CD4-positive, alpha-beta T cell treated with Interleukin-6 at 100 ng/mL for 8 hours (primary cell): ENCODE measurements at places on chromosomes 11 and 22.

- DNase-seq = no peak
Measured at GRCh38 chr22:37563153-37564081, 3.1 kb downstream of the CDC42EP1 start.

DNA sequence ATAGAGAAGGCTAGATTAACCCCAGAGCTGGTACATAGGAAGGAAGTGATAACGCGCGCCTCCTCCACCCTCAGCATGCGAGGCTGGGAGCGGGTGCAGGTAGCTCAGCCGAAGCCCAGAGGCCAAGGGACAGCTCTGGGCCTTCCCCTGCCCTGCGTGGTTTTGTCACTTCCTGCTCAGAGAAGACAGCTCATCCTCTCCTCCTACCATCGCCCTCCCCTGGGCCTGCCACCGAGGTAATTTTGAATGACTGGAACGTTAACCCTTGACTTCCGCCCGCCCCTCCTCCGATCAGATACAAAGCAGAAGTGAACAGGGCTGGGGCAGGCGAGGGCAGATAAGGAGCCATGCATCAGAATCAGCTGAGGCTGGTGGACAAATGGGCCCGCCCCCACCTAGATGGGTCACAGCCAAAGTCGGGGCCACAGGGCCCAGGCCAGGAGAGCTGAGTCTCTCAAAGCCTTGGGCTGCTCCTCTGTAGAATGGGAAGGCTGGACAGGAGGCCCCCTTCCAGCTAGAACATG is 1.6 kb downstream of the RAC2 start:
- peak; percentile 94 for DNase-seq

GRCh38 chr11:2750101-2750681 is 50.4 kb upstream of the KCNQ1OT1 start:
- DNase-seq = no peak

GRCh38 chr22:23773483-23774113 is 949 bp downstream of the MMP11 start:
- DNase-seq = no peak

DNA sequence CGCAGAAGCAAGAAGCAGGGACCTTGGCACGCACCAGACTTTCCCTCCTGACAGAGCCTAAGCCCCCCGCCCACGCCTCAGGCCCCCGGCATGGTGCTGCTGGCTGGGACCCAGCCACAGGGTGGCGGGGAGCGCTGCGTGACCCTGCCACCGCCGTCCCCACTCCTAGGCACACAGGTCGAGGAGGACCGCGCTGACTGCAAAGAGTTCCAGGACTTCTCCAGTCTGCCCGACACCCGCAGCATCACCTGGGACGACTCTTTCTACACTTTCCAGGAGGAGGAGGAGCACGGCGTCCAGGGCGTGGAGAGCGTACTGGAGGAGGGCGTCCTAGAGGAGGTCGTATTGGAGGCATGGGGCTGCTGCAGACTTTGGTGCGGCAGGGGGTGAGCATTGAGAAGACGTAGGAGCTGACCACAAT is 103.7 kb downstream of the TRIM51G start:
- DNase-seq = no peak

DNA sequence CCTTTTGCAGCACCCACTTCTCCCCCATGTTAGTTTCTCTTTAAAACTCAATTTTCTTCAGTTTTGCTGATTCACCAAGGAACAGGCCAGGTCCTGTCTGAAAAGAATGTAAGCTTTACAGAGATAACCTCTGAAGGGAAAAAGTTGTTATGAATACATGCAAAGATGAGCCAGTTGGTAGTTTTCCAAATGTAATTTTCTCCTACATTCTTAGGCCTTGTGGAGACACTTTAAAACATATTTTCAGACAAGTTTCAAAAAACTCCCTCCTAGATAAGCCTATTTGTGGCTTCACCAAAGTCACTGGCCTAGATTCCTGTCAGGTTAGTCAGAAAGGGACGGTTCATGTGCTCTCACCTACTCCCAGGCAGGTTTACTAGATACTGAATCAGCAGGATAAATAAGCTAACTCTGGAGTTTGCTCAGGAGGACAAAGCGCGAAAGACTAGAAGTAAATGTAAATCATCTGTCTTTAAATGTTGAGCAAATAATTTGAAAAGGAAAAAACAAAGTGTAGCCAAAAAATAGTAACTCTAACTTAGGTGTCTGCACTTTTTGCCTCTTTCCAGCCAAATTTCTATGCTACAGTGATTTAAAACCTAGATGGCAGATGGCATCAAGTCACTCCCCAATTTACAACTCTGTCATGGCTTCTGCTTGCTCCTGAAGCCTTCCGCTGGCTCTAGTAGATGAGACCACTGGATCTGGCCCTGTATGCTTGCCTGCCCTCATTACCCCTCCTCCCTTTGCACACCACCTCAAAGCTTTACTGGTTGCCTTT is 4.9 kb upstream of the ATP6V1E1 start:
- no peak for DNase-seq

DNA sequence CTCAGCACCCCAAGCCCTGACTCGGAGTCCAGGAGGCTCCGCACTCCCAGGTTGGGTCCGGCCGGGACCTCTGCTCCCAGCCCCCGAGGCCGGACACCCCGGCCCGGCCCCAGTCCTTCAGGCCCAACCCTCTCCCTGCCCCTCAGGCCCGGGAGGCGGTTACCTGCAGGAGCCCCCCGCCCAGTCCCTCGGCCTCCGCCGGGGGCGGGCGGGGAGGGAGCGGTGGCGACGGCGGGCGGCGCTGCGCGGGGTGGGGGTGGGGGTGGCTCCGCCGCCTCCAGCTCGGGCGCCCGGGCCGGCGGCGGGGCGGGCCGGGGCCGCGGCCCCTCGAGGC is 310 bp downstream of the TCF20 start:
- DNase-seq = no peak

DNA sequence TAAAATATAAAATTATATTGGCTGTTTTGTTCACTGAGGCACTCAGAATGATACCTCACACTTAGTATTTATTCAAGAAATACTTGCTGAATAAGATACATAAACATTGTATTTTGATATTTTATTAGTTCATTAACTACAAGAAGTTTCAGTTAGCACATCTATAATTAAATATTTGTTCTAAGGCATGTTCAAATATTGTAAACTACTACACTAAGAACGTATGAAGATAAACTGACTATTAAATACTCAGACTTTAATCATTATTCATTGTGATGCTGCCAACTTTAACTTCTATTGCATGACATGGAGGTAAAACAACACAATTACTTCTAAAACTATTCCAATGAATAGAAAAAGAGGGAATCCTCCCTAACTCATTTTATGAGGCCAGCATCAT is 129.5 kb downstream of the ATG16L2 start:
- no peak for DNase-seq

GRCh38 chr11:17750013-17750800 is 15.6 kb downstream of the KCNC1 start:
- no peak for DNase-seq

DNA sequence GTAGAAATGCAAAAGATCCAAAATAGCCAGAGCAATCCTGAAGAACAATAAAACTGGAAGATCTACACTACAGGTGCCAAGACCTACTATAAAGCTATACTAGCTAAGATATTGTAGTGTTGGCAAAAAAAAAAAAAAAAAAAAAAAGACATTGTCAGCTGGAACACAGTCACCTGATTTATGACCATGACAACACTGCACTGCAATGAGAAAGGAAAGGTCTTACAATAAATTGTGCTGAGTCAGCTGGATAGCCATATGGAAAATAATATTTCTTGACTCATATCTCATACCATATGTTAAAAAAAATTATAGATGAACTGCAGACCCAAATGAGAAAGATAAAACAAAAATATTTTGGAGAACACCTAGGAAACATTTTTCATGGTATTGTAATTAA is 3.1 kb upstream of the PANX3 start:
- DNase-seq = no peak

DNA sequence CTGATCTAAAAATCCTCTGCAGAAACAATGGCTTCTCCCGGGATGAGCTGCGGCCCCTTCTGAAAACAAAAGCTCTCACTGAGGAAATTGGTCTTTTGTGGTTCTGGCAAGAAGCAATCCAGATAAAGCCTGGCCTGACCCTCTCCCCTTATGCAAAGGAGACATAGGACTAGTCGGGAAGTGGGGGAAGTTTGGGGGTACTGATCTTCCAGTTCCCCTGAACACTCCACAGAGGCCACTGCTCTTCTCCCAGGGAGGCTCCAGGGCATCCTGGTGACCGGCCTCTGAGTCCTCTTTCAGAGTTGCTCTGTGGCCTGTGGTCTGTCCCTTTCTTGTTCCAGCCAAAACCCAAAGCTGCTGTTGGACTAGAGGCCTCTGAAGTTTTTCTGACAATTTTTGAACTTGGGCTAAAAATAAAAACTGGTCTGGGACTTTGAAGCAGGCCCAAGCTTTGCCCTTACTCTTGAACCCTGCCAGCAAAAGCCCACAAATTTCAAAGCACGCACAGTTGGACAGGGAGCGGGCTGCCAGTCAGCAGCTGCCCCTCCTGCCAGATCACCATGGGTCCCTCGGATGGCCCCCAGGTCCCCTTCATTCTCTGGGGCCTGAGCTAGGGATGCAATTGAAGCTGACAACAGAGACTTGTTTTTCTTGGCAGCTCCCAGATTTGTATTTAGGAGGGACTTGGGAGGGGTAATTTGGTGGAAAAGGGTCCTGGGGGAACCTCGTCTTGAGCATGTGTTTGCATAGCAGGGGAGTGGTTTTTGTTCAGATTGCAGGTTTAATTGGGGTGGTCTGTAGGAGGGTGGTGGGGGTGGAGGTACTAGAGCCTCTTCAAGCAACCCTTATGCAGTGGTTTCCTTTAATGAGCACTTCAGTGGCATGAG is 381.6 kb upstream of the CADM1 start:
- no peak for DNase-seq

GRCh38 chr11:60376601-60377000 is 1.7 kb upstream of the MS4A7 start:
- no peak for DNase-seq

DNA sequence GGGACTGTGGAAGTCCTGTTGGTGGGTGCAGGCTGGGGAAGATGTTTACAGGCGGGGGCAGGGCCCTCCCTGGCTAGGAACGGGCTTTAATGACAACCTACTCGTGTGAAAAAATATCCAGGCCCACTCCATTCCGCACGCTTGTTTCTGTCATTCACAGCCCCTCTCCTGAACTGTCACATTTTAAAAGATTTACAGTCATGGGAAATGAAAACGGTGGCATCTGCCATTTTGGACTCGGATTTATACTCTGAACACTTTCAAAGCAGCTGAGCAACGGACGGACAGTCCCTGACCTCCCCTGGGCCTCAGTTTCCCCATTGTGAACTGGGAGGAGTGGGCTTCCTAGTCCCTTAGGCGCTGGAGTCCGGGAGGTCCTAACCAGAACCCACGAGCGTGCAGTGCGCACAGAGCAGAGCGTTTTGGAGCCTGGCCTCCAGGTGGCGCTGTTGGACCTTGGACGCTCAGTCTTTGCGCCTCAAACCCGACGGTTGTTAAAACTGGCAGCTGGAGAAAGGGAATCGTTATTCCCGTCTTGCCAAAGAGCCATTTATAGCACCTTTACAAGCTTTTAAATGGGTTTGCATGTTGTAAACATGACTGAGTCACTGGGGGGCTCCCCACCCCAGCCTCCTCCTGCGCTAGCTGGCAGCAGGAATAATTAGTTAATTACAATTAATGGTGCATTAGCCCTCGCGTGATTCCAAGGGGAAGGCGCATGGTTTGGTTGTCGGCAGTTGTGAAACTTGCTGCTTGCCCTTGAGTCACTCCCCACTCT is 75.3 kb downstream of the FBLN1 start:
- peak; percentile 62 for DNase-seq

DNA sequence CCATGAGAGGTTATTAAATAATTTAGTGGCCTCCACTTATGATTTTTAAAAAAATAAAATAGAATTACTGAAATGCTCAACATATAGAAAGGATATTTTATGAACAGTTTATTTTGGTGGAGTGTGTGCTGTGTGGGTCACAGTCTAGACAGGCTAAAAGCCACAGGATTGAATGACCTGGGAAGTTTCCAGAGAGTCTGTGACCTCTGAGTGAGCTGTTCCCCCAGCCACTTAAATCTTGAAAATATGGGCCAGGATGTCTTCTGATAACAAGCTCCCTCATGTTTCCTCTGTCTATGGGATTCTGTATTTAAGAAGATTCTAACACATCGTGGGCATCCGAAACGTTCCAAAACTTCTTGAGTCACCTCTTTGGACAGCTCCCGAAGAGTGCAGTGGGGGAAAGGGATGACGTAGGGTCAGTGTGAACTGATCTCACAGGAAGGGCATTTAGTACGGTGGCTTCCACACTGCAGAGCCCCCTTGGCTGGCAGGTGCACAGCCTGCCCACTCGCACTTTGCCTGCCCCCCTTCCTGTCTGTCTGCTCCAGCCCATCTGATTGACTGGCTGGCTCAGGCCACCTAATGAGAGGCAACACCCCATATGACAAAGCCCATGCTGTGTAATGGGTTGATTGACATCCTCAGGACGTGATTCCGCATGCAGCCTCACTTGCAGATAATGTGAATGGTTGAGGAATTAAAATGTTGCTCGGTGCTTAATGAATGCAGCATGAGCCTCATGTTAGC is 97.4 kb downstream of the NTM start:
- no peak for DNase-seq

DNA sequence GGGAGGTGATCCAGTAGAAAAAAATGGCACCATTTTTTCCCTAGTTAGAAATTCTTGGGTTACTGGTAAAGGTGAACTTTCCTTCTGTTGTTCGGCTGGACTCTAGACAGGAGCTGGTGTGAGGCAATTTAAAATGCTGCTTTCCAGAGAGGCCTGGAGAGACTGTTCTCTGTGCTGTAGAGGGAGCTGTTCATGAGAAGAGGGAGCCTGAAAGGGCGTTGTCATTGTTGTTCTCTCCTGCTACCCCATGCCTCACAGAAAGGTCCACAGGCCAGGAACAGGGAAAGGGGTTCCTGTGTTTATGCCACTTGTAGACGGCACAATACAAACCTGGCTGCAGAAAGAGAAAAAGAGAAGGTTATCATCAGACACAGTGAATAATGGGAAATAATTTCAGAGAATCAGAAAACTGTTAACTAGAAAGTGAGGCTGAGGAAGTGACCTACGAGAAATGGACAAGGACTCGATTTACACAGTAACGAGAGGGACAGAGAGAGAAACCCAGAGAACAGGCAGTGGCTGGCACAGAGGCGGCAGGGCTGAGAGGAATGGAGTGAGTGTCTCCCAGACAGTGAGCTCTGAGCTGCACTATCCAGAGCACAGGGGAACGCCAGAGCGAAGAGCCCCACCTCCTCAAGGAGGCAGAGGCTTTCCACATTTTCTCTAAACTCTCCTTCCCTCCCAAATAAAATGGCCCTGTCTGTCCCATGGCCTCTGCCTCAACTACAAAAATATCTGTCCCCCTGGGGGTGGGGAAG is 109.2 kb downstream of the RRM1 start:
- DNase-seq = no peak

DNA sequence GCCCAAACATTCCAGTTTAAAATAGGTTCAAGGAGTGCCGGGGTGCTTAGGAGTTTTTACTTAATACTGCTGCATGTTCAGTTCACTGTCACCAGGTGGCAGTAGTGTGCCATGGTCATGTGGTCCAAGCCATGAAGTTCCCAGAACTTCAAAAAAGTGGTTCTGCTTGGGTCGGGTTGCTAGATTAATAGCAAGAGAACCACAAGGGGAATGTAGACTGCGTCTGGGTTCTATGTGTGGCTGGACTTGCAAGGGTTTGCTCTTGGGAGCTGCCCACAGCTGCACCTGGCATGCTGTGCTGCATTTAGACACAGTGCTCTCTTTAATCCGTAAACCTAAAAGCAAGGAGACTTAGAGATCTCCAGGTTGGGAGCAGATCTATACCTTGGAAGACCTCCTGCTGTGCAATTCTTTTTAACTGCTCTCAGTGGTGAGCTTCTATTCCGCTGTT is 6.5 kb upstream of the SPON1 start:
- peak; percentile 65 for DNase-seq
